ENCODE measurements at places on chromosomes 6 and 20. TPM values are rescaled to one million over a fixed set of nuclear protein-coding genes. Genes with fewer than 3 reads are reported as not detected.

Gene CNR1
- total RNA-seq: 2.0 TPM

Gene LY6G5B
- total RNA-seq: not detected

Gene SIRPG
- not detected for total RNA-seq

Gene MAS1
- total RNA-seq: not detected

Gene TGM3
- not detected for total RNA-seq

Gene LRRN4
- total RNA-seq: 21.3 TPM

Gene OR2J3
- not detected for total RNA-seq

Gene MLIP
- total RNA-seq: not detected

Gene ADGB
- not detected for total RNA-seq

Gene SLC44A4
- total RNA-seq: 0.54 TPM

Gene LAMA5
- 63.3 TPM for total RNA-seq

Gene WFDC10B
- total RNA-seq: not detected

Gene ABHD16A
- total RNA-seq: 46.9 TPM

Gene HLA-DRA
- total RNA-seq: not detected

Gene ALDH5A1
- total RNA-seq: 11.3 TPM

Gene PRIM2
- total RNA-seq: 78.5 TPM

Gene PNPLA1
- not detected for total RNA-seq

Gene MATN4
- total RNA-seq: 0.10 TPM

Gene NHSL1
- total RNA-seq: 2.5 TPM

Gene LPA
- total RNA-seq: not detected

Gene ABCF1
- 30.5 TPM for total RNA-seq

Gene CTAGE9
- total RNA-seq: not detected

Gene PRR18
- total RNA-seq: not detected

Gene ADAT2
- 2.4 TPM for total RNA-seq

Gene DDX27
- 59.1 TPM for total RNA-seq

Gene TMEM244
- total RNA-seq: not detected

Gene STX16
- 31.2 TPM for total RNA-seq

Gene SAPCD1
- total RNA-seq: not detected

Gene KIAA0408
- not detected for total RNA-seq

Gene HLA-DPA1
- not detected for total RNA-seq

Gene ZBTB46
- total RNA-seq: 9.6 TPM

Gene SLC17A3
- 29.5 TPM for total RNA-seq

Gene TSHZ2
- total RNA-seq: 0.23 TPM

Gene MYH7B
- not detected for total RNA-seq

Gene ZNF451
- total RNA-seq: 25.3 TPM

Gene ANKRD66
- total RNA-seq: not detected

Gene RNASET2
- 53.4 TPM for total RNA-seq

Gene HAO1
- total RNA-seq: not detected

Gene AFG1L
- 4.8 TPM for total RNA-seq

Gene CST1
- 29.3 TPM for total RNA-seq

Gene SLC25A27
- 4.6 TPM for total RNA-seq

Gene CCDC28A
- 37.5 TPM for total RNA-seq

Gene SIM1
- 0.78 TPM for total RNA-seq

Gene AVP
- not detected for total RNA-seq

Gene ZNF165
- total RNA-seq: 2.1 TPM

Gene HDGFL1
- not detected for total RNA-seq

Gene POM121L2
- not detected for total RNA-seq

Gene EDN1
- 1.2 TPM for total RNA-seq

Gene RCAN2
- total RNA-seq: 1.8 TPM

Gene TRIM10
- total RNA-seq: not detected

Gene GHRH
- not detected for total RNA-seq

Gene CRISP3
- not detected for total RNA-seq

Gene TRIM15
- not detected for total RNA-seq

Gene PRPH2
- not detected for total RNA-seq

Gene TEAD3
- total RNA-seq: 5.6 TPM

Gene F13A1
- not detected for total RNA-seq

Gene TMEM14A
- 101 TPM for total RNA-seq

Gene MLN
- total RNA-seq: not detected

Gene ZGPAT
- total RNA-seq: 49.9 TPM
